ENCODE measurements at places on chromosomes 7 and 10.

GRCh38 chr7:158161194-158161593, 426.4 kb downstream of the PTPRN2 start:
- DNase-seq, result no peak

- DNase-seq, result no peak
Measured at GRCh38 chr10:130111852-130112180, 1.2 kb upstream of the C10orf143 start.

- no peak for DNase-seq
Measured at GRCh38 chr10:18684416-18684815, 25.2 kb downstream of the ARL5B start.

- no peak for DNase-seq
Measured at GRCh38 chr10:109427411-109427810, 495.9 kb downstream of the XPNPEP1 start.

DNA sequence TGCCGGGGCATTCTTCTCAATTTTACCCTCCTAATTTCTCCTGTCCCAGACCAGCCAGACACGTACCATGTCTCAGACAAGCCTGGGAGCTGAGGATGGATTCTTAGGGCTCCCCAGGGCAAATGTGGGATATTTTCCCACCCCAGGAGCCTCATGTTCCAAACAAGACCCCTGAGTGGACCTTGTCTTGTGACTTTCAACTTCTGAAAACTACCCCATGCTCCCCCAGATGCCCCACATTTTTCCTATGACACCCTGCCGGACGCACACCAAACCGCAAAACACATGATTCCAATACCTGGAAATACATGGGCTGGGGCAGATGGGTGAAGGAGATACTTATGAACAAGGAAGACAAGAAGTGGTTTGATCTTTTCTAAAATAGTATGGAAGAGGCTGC, 874 bp downstream of the GIMAP5 start:
- DNase-seq, result no peak

GRCh38 chr7:133564484-133564883, 311.6 kb downstream of the EXOC4 start:
- DNase-seq, result no peak

GRCh38 chr7:111743244-111743847, 181.1 kb upstream of the IMMP2L start:
- no peak for DNase-seq

GRCh38 chr10:30456266-30456665, 22.3 kb downstream of the MAP3K8 start:
- no peak for DNase-seq

DNA sequence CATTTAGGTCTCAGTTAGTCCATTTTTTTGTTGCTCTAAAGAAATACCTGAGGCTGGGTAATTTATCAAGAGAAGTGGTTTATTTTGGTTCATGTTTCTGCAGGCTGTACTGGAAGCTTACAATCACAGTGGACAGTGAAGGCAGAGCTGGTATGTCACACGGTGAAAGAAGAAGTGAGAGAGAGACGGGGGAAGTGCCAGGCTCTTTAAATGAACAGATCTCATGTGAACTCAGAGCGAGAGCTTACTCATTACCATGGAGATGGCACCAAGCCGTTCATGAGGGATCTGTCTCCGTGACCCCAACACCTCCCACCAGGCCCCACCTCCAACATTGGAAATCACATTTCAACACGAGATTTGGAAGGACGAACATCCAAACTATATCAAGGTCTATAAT, 18.9 kb upstream of the PNLIPRP3 start:
- DNase-seq, result no peak

- no peak for DNase-seq
Measured at GRCh38 chr7:135499818-135500217, 10.1 kb downstream of the CNOT4 start.

GRCh38 chr10:16787361-16787791, 29.8 kb downstream of the RSU1 start:
- DNase-seq, result peak; percentile 52

GRCh38 chr10:19577381-19577780, 238.9 kb upstream of the PLXDC2 start:
- no peak for DNase-seq

- DNase-seq, result no peak
Measured at GRCh38 chr10:132691711-132692153, 94.2 kb downstream of the NKX6-2 start.

DNA sequence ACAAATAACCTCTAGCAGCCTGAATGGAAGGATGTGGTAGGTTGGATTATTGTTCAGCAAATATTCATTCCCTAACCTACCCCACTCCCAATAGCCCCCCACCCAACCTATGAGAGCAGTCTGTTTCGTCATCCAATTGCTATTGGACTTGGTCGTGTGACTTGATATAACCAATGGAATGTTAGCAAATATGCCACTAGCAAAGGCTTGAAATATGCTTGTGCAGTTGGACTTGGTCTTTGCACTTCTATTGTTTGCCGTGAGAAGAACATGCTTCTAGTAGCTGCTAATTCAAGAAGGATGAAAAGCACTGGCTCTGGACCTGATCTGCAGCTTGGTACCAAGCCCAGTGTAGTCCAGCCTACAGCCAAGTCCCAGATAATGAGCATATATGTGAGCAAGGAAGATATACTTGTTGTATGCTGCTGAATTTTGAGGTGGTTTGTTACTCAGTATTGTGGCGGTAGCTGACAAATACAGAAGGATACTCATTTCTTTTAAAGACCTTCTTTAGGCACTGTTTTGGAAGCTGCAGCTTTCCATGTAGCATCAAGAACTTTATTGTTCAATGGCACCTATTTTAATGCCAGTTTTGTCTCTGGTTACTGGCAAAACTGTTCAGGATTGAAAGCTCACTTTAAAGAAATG, 180.4 kb downstream of the EXOC4 start:
- DNase-seq, result no peak

DNA sequence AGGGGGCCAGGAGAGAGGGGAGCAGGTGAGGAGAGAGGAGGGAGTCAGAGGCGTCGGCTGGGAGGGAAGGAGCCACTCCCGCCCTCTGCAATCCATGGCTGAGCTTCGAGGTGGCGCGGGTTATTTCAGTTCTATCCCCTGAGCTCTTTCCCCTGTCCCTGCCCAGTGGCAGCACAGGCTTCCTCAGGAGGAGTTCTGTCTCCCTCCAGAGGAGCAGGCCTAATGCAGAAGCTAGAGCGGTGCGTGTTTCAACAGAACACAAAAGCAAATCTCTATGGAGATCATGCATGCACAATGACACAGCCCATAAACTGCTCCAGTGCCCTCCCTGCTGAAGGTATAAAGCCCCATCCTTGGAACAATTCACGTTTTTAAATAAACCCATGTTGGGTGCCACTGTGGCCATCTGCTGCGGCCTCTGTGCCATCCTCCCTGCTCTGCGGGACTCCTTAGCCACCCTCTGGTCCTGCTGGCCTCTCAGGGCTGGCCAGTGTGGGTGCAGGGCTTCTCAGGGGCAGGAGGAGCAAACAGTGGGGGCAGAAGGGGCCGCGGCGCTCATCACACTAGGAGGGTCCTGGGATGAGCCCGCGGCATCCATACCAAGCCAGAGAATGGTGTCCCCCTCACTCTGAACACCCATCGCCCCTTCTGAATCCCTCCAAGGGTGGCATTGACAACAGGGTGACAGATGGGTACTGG, 192.6 kb upstream of the LYZL2 start:
- DNase-seq, result no peak

DNA sequence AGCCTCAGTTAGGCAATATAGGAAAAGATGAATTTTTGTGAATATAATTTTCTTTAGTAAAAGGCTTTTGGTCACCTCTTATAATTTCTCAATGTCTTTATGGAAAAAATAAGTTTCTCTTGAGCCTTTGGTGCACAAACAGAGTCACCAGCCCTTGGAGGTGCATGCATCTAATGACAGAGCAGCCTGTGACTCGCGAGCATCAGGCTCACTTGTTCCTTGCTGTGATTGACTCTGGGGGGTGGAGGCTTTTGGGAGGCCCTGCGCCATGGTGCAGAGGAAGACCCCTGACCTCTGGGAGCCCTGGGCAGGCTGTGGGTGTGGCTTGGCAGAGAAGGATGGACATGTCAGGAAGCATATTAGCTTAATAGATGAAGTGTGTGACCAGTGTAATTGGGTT, 60.2 kb downstream of the FIGNL1 start:
- no peak for DNase-seq

DNA sequence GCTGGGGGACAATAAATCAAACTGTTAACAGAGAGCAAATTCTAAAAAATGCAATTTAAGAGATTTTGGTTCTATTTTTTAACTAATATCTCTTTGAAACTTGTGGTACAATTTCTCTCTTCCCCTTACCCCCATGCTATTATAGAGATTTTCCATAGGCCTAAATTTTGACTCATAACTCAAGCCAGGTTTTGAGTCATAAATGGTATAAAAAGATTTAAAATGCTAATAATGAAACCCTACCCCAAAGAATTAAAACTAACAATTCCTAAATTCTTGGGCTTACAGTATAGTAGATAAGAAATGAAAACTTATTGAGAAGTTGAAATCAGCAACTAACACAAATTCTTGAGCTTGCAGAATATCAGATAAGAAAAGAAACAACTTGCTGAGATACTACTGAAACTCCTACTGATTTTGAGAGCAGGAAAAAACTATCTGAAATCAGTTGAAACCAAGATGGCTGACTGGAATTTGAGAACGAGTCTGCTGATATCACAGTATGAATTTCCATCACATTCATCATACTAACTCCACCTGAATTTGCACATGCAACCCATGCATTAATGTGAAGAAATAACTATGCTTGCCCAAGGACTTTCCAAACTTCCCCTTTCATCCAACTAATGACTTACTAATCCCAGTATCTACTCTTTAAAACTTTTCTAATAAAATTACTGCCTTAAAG, 36.3 kb downstream of the POT1 start:
- no peak for DNase-seq

DNA sequence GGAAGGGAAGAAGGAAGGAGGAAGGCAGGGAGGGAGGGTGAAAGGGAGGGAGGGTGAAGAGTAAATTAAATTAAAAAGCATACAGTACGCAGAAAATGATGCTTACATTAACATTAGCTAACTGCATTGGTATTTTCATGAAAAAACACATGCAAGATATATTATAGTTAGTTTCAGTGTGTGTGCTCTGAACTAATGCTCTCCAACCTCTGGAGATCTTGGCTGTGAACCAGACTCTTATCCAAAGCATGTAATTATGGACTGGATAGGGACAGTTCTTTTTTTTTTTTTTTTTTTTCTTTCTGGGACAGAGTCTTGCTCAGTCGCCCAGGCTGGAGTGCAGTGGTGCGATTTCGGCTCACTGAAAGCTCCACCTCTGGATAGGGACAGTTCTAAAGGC, 357.0 kb downstream of the FRMD4A start:
- no peak for DNase-seq

DNA sequence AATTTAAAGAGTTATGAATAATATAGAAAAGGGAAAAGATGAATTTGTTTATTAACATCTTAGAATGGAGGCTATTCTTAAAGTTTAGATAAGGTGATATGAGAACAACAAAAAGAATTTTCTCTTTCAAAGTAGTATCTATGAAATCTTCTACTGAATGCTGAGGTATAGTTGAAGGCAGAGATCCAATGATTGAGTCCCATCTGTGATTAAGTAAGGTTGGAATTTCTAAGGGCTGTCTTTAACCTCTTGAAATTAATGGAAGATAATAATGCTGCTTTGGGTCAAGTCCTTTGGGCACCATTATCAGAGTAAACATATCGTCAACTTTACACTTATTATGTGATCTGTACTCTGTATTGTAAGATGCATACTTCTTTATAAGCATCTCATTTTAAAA, 307.9 kb downstream of the PRKG1 start:
- no peak for DNase-seq

DNA sequence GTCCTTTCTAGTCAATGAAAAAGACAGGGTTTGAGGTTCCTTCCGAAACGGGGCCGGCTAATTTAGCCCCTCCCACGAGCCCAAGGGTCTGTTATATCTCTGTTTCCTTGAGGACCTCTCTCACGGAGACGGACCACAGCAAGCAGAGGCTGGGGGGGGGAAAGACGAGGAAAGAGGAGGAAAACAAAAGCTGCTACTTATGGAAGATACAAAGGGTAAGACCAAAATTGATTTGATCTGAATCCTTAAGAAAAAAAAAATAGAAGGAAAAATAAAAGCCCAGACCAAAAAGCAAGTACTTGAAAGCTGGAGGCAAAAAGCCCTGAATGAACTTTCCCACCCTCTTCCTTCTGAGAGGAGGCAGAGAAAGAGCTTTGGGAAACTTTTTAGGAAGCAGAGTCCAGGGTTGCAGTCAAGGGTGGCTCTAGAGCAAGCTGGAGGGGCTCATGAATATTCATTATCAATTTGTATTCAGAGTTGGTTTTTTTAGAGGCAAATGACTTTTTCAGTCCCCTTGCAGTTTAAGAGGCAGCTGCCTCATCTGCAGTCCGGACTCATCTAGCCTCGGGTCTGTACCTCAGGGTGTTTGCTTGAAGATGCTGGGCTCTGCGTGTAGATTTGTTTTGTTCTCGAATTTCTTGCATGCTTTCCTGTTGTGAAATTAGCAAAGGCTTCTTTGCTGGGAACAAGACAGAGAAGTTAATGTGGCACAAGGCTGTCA, at the start of gene ENTPD1:
ENTPD1 (plus strand) TSS at position 123 of the 721 bp plus-strand sequence; CDS start at position 200, 77 bp downstream.
- DNase-seq, result no peak

DNA sequence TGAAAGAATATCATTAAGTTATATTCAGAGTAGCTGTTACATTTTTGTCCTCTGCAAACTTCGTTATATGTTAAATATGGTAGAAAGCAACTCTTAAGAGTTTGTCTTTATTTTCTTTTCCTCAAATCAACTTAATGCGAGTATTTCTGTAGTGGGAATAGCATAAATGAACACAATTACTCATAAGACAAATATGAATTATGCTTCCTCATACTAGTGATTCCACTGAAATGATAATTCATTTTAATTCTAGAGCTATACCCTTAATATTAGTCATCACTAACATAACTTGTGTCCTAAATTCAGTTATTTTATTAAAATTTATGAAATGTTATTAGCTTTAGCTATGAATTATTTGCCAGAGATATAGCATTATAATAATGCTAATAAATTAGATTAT, 820.6 kb upstream of the KCND2 start:
- no peak for DNase-seq

- no peak for DNase-seq
Measured at GRCh38 chr10:11462071-11462470, 149.4 kb downstream of the USP6NL start.

DNA sequence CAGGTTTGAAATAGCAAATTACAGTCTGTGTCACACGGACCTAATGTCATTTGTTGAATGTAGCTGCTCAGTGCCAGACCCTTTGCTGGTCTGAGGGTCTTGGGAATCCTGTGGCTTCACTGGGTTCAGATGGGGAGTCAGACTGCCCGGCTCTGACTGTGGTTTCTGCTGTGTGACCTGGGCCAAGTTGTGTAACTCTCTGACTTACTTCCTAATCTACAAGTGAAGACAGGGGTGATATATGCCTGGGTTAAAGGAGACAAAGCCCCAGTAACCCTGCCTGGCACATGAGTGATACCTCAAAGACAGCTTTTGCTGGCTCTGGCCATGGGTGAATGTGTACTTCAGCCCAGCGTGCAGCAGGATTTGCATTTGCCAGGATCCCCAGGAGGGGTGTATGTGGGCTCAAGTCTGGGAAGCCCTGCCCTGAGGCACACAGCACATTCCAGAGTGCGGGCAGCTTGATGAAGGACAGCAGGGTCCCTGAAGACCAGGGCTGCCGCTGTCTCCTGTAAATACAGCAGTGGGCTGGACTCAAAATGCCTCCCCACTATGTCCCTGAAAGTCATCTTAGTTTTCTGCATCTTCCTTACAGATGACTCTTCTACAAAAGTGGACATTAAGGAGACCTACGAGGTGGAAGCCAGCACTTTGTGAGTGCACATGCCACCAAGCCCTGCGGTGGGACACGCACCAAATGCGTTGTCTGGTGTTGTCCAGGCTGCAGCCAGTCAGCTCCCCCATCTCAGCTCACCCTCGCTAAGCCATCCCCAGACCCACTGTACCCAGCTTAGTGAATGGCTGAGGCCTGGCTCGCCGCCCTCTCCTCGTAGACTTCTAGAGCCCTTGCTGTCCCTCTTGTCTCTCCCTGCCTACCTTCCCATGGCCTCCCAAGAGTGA, 16.4 kb downstream of the NACAD start:
- no peak for DNase-seq
